Activated CD4-positive, CD25-positive, alpha-beta regulatory T cell treated with anti-CD3 and anti-CD28 coated beads, Interleukin-2, amount 50 U/mL, for 24 hours (primary cell): ENCODE measurements at places on chromosomes 1 and 21.
A peak's percentile ranks its signal among the peaks of the same experiment; 100 is the strongest.

DNA sequence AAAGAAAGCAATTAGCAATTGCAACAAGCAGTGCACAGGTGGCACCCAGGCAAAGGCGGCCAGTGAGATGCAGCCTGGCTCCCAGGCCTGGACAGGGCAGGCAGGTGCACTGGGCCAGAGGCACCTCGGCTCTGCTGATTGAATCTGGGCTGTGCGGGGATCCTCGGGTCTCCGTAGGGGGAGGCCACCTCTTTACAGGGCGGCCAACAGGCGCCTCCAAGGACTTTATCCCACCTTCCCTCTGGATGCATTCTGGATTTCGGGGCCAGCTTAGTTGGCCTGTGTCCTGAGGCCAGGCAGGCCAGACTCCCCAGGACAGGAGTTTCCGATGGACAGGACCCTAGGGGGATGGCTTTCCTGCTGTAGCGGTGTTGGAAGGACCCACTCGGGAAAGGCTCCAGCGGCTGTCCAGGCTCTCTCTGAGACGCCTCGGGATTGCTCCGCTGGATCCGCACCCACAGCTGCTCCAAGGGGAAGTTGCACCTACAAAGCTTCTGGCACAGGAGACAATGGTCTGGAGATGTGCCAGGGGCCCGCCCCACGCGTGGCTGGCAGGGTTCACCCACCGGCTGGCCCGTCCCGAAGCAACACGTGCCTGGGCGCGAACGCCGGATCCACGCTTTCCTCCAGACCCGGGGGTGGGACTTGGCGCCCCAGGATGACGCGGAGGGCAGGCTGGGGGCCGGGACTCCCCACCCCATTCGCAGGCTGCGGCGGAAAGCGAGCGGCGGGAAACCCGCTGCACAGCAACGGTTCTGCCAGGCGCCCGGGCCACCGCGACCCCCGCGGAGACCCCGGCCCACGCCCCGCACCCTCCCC, 810 bp downstream of the SLC19A1 start:
- peak; percentile 83 for ATAC-seq

GRCh38 chr1:119327450-119328155, 41.0 kb upstream of the HAO2 start:
- ATAC-seq: peak; percentile 41

- no peak for ATAC-seq
Measured at GRCh38 chr1:227093309-227093708, 153.2 kb downstream of the COQ8A start.

DNA sequence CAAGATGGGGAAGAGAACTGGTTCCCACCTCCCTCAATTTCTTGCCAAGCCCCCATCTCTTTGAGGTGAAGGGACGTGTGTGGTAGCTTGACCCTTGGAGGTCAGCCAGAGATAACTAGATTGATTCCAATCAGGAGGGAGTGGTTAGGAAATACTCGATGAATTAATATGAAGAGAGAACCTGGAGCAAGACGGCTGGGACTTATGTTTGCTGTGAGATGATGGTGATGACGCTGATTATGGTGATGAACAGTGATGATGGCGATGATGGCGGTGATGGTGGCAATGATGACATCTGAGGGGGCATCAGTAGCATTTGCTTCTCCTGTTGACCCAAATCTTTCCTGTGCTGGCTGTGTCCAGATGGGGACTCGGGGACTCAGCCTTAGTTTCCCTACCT, 724 bp downstream of the PADI1 start:
- no peak for ATAC-seq

DNA sequence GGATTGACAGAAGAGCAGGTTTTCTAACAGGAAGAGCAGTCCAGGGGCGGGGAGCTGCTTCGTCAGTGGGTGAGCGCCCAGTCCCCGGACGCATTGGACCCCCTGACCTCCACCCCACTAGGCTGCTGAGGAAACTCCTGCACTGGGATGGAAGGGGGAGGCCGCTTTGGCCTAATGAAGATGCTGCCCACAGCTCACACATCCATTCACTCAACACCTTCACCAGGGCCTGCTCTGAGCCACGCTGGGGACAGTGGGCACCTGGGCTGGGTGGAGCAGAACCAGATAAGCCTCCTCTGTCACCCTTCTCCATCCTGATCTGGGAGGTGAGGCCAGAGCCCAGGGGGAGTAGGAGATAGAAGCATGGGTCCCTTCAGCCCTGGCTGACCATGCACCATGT, 13.3 kb downstream of the LRP8 start:
- ATAC-seq: no peak

DNA sequence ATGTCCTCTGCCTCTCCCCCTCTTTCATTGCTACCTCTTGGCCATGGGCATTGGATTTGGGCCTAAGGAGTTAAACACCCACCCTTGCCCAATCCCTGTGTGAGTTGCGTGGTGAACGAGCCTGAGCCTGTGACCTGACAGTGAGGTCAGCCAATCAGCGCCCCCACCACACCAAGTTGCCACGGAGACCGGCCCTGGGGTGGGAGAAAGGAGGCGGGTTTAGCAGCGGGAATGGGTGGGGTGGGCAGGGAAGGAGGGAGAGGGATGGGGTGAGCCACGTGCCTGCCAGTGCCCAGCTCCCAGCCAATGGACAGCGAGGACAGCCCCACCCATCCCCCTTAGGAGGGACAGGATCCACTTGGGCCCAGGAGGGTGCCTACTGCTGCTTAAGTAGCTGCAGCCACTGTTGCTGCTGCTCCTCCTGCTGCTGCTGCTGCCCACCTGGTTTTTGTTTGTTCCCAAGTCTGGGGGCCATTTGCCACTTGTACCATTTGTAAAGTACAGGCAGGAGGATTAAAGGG, 9.5 kb downstream of the ZBTB7B start:
- ATAC-seq: no peak

- no peak for ATAC-seq
Measured at GRCh38 chr21:43312011-43312410, 114.9 kb downstream of the SIK1 start.
